NCI-H2227 treated with DMSO at 0.1 percent for 48 hours (cell line): ENCODE measurements at places on chromosomes 1 and 21.

DNA sequence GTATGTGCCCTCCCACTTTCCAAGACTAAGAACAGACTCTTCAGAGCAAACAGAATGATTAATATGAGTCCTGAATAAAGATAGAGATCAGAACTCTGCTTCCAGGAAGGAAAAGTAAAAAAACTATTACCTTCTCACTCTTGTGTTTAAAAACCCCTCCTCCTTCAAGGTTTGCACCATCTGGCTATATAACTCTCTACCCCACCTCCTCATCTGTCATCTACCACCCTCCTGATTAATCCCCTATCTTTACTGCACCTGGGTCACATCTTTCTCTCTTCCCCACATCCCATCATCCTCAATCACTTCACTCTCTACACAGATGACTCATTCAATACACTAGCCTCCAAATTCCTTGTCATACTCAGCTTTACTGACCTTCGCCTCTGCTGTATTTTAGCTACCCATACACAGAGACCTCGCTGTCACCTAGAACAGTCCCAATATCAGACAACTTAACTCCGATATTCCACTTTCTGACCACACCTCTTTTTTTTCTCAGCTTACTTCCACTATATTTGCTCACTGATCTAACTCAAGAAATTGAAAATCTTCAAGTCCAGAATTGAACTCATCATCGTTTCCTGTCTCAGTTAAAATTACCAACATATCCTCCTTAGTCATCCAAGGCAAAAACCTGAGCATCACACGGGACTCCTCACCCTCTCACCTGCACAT, 3.7 kb downstream of the SCMH1 start:
- peak; percentile 25 for DNase-seq

GRCh38 chr1:179728271-179728670, 14.8 kb upstream of the FAM163A start:
- no peak for DNase-seq

DNA sequence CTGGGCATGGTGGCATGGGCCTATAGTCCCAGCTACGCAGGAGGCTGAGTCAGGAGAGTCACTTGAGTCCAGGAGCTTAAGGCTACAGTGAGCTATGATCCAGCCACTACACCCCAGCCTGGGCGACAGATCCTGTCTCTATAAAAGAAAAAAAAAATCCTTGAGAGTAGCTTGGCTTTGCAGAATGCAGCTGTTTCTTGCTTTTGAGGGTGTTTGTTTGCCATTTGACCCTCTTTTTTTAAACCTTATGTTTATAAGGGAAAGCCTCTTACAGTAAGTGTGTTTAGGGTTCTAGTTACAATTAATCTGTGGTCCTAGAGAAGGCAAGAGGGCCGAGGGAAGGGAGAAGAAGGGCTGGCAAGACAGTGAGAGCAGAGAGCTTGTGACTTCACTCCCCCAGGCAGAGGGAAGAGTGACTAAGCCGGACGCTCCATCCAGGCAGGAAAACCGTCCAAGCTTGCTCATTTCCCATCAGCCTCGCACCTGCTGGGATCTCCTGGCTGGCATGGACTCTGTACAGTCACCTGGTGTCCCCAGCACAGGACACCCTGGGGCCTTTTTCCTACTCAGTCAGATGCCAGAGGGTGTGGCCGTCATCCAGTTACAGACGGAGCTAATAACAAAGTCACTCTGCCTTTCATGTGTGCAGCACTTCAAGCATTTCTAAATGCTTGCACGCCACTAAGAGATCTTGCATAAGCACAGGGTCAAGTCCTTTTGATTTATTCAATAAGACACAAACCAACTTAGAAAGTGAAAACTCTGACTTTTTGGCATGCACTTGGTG, 55.5 kb upstream of the PSEN2 start:
- peak; percentile 13 for DNase-seq

GRCh38 chr1:196193896-196194559, 414.2 kb downstream of the KCNT2 start:
- DNase-seq: no peak

GRCh38 chr1:24089027-24089742, 22.8 kb downstream of the MYOM3 start:
- DNase-seq: no peak

- DNase-seq: no peak
Observed at GRCh38 chr1:6591644-6592043, 11.0 kb downstream of the KLHL21 start.

- DNase-seq: no peak
Observed at GRCh38 chr1:111629190-111629954, 9.8 kb downstream of the RAP1A start.

DNA sequence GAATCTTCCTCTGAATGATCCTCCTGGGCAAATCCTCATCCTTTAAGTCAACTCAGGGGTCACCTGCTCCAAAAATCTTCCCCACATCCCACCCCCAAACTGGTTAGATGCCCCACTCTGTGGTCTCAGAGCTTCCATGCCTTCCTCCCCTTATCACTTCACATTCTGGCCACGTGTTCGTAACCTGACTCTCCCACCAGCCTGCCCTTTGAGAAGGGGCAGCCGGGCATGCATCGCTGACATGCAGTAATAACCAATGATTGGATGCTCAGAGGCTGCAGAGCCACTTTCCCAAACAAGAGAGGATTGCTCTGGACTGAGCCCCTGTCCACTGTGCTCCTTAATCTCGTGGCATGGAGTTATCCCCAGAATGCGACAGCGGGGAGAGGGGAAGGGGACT, 7.0 kb downstream of the LELP1 start:
- no peak for DNase-seq

GRCh38 chr1:185207980-185208602, 51.1 kb downstream of the SWT1 start:
- no peak for DNase-seq

GRCh38 chr1:165248969-165249571, 107.4 kb downstream of the LMX1A start:
- DNase-seq: no peak

DNA sequence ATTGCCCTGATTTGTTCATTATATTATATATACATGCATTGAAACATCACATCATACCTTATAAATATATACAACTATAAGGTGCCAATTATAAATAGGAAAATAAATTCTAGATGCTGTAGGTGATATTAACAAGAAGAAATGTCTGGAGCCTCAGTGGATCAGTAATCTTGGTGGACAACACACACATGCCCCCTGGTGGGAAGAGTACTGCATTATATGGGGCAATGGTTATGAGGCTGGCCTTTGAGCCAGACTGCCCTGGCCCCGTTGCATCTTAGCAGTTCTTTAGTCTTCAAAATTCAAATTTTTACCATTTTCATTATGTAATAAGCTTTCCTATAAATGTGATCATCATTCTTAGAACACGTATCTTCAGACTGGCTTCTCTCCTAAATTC, 335.0 kb upstream of the GREM2 start:
- DNase-seq: no peak

- no peak for DNase-seq
Observed at GRCh38 chr1:10733474-10734366, 62.7 kb downstream of the CASZ1 start.

GRCh38 chr1:102798718-102799117, 309.6 kb downstream of the COL11A1 start:
- no peak for DNase-seq

- DNase-seq: no peak
Observed at GRCh38 chr1:203547147-203547546, 53.2 kb downstream of the OPTC start.

- DNase-seq: no peak
Observed at GRCh38 chr1:109523706-109524105, 14.2 kb upstream of the AMIGO1 start.
